OCI-M1 (cell line): ENCODE measurements at places on chromosomes 7 and 10.

DNA sequence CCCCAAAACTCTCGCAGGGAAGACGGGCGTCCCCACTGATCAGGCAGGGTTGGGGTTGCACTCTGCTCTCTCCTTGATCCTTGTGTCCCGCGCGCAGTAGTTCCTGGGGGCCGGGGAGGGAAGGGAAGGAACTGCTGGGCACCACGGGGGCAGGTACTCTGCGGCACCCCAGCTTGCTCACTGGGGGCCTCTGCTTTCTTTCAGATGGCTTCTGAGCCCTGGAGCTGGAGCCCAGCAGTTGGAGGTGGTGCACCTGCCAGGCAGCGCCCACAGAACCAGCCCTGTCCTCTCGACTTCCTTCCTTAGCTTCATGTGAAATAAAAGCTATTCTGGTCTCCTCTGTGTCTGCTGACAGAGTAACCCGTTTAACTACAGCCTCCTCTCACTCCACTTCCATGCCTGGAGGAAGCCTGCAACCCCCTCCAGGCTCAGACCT lies 12.2 kb downstream of the PLAC9 start:
- peak; percentile 13 for DNase-seq

DNA sequence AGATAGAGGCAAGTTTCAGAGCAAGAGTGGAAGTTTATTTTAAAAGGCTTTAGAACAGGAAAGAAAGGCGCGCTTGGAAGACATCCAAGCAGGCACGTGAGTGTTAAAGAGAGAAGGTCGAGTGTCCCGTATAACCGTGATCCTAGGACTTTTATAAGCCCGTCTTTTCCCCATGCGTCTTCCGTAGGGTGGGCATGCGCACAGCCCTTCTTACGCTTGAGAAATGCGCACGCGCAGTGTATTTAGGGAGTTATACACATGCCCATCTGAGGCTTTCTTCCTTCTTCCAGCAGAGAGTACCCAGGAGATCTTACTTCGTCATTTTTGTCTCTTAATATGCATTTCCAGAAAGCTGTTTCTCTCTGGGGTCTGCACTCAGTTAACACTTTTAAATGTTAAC lies 52.4 kb downstream of the CALD1 start:
- no peak for DNase-seq

- no peak for DNase-seq
Observed at GRCh38 chr7:90271753-90272152, 26.8 kb downstream of the CFAP69 start.

DNA sequence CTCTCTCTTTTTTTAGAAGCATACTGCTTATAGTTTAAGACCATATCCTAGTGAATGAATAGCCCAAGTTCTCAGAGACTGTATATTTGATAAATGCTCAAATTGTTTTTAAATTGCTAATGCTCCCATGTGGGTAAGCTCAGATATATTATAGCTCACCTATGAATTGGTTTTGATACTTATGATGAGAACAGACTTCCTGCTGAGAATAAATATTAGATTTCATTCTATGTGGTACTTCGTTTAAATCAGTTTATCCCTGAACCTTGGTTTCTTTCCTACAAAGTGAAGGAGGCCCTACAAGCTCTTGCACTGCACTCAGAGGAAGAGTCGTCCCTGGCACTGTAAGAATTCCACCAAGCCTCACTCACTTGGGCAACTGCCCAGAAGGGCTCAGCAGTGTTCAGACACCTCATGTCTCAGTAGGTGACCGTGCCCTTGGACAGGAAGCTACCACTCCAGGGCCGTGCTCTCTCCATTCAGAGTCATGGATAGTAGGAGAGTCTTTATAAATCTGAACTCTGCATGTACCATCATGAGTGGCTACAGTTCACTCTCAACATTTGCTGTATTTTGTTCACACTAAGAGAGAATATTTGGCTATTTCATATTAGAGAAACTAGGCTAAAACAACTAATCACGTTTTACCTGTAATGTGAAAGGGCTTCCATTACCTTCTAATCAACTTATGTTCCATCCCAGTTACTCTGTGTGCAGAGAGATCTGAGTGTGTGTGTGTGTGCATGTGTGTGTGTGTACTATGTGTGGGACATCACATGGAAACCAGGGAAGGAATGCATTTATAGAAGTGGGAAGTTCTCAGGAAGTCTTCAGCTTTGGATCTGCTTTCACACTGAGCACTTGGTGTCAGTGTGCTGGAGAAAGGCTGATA lies 93.8 kb downstream of the PTPRE start:
- DNase-seq = no peak

- DNase-seq = no peak
Observed at GRCh38 chr7:83701736-83702135, 52.8 kb upstream of the SEMA3E start.

DNA sequence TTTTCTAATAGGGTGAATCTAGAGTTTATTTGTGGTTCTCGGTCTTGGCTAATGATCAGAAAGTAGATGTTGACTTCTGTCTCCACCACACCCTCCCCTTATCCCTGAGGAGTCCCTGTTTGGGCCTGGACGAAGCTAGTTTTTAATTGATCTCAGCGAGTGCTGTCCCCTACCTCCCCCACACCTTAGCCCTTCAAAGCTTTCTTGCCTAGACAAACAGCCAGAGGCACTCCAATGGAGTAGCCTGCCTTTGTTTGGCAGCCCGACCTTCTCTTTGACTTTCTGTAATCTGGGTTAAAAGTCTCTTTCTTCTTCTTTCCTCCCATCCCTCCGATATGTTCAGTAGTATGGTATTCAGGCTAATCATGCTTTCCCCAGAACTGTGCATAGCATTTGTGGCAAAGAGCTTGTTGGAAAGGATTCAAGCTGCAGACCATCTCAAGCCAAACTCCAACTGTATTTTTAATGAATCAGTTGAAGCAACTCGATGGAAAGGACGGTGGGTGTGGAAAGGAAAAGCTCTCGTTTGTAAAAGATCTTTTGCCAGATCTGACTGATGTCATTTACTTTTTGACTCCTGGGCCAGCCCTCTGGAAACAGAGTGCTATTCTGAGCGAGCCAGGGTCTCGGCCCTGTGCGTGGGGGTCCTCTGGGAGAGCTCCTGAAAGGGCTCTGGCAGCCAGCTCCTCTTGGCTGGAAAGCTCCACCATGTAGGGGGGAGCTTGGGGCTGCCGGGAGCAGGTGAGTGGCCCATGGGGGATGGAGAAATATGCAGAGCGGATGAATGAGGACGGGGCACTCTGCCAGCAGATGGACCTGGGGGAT lies 4.5 kb downstream of the FAM180A start:
- DNase-seq = no peak

GRCh38 chr10:77387247-77387646 lies 250.4 kb downstream of the KCNMA1 start:
- DNase-seq = no peak

- no peak for DNase-seq
Observed at GRCh38 chr10:42513921-42514320, 124.4 kb downstream of the ZNF33B start.

- peak; percentile 37 for DNase-seq
Observed at GRCh38 chr10:86306628-86307278, 59.8 kb downstream of the GRID1 start.

GRCh38 chr10:27779462-27780015 lies 33.9 kb upstream of the MKX start:
- no peak for DNase-seq

DNA sequence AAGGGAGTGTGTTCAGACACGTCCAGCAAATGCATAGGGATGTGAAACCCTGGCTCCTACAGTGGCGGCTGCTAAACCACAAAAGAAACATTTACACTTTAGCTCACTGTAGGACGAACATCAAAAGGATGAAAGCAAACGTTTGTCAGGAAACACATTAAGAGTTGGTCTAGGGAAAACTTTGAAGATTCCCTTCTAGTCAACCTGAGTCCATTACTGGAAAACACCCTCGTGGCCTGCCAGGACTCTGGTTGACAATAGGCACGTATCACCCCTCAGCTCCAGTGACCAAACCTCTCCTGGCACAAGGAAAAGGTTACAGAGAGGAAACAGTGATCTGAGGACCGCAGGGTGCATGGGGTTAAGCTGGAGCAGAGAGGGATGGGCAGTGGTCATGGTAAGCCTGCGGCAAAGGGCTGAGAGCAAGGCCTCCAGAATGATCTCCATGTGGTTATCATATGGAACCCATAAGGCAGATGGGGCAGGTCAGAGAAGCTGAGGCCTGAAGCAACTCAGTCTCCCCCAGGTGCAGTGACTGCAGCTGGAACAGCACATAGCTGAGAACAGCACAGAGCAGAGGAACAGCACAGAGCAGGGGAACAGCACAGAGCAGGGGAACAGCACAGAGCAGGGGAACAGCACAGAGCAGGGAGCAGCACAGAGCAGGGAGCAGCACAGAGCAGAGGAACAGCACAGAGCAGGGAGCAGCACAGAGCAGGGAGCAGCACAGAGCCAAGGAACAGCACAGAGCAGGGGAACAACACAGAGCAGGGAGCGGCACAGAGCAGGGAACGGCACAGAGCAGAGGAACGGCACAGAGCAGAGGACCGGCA lies 49.9 kb downstream of the CHST15 start:
- no peak for DNase-seq

- DNase-seq = no peak
Observed at GRCh38 chr7:129784437-129784782, 168.3 kb downstream of the UBE2H start.

GRCh38 chr10:13660551-13660920 lies 73.8 kb downstream of the PRPF18 start:
- no peak for DNase-seq

DNA sequence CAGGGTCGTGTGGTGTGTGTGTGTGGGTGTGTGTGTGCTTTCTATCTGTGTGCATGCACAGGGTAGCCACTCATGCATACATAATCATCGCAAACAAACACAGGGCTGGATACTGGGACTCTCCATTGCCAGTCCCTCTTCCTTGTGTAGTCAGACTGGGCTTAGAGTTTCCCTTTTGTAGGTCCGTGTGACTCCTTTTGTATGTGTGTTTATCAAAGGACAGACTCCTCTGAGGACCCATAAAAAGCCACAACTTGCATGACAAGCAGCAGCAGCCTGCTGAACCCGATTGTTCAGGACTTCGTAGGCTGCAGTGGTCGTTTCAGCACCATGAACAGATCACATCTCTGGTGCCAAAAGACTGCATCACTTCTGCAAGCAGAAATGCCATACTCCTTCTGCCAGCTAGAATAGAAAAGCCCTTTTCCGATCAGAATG lies 895 bp downstream of the VSTM2A start:
- DNase-seq = no peak

- no peak for DNase-seq
Observed at GRCh38 chr10:103040418-103040817, 122.3 kb downstream of the CNNM2 start.

DNA sequence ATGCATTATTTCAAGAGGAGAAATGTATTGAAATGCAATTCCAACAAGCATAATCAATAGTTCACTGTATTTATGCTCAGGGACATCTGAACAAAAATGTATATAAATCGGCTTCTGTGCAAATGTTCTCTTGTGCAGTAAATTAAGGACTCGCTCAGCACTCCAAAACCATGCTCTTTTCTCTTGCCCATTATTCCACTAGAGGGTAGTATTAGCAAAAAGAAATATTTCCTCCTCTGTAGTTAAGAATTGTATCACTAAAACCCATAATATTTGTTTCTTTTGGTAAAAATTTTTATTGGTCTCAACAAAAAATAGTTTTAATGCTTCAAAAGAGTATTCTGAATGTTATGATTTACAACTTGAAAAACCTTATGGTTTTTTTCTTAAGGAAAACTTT lies 803.1 kb downstream of the PCDH15 start:
- peak; percentile 66 for DNase-seq

GRCh38 chr7:30306976-30307375 lies 22.6 kb downstream of the ZNRF2 start:
- DNase-seq = peak; percentile 17

DNA sequence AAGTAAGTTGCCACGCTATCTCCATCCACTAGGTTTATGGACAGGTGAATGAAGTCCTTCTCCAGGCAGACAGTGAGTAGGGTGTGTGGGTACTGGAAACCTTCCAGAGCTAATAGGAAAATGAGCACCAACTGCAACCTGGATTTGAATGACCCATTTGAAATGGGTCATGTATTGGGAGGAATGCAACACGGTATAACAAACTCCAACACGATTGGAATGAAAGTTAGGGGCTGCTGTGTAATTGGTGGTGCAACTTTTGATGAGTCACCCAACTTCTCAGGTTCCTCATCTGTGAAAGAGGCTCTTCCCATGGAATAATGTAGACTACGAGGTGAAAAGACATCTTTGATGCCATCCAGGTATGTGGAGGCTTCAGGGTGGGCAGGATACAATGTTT lies 241.4 kb upstream of the PODXL start:
- no peak for DNase-seq

DNA sequence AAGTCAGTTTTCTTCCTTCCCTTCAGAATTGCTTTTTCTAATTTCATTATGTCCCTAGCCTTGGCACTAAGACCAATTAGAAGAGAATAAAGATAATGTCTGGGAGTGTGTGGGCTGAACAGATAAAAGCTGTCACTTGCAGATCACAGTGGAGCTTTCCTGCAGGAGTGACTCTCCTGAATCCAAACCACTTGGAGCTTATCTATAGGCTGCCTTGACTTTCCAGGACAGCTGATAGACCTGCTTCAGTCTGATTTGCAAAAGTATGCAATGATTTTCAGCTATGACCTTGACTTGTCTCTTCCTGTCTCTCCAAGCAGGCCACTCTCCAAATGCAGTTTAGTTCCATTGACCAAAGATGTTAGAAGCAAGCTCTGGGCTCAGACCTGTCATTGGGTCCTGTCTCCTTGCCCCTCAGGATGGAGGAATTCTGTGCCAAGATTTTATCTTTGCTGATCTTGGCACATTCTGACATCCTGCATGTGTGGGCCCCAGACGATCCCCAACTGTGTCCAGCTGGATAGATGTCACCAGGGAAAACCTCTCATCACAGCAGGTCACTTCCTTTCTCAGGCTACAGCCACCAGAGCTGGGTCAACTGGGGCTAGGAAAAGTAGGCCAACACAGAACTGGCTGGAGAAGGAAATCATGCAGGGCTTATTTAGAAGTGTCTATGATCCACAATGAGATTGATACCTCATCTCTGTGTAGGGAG lies 120.9 kb upstream of the ZNF438 start:
- DNase-seq = peak; percentile 17

- DNase-seq = no peak
Observed at GRCh38 chr7:69561266-69561960, 36.9 kb upstream of the AUTS2 start.

DNA sequence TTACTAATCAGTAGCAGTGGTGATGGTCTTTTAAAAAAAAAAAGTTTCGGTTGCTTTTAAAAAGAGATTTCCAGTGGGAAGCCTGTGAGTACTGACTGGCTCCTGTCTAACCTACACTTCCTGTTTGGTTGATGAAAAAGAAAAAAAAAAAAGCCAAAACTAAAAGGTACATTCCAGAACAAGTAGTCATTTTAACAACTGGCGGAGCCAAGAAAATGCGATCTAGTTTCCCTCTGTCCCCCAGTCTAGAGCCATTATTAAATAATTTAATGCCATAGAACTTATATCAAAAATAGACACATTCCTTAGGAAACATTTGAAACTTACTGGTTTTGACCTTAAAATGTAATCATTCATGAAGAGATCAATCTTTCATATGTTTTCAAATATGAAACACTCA lies 254.2 kb upstream of the C7orf33 start:
- DNase-seq = no peak
